ENCODE measurements at places on chromosomes 1 and 21.

- DNase-seq: peak; percentile 67
These were observed 4.0 kb downstream of the JUN start for GRCh38 chr1:58779801-58780382.

DNA sequence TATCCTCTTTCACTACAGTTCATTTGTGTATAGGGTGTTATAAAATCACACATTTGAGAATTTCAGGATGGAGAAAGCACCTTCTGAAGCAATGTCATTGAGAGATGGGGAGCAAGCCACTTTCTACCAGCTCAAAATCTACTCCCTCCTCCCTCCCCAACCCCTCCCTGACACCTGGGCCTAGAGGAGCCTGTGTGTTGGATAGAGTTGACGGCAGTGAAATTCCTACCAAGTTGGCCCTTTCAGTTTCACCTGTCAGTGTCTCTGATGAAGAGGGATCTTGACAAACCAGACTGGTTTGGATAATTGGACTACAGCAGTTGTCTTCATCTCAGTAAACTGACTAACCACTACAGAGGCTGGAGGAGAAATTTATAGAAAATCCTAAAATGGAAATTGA, 125.0 kb upstream of the HOOK1 start:
- no peak for DNase-seq

GRCh38 chr1:47727051-47727696, 270.0 kb downstream of the TRABD2B start:
- DNase-seq: no peak

GRCh38 chr1:160685266-160685665, 26.4 kb downstream of the CD48 start:
- DNase-seq: no peak

DNA sequence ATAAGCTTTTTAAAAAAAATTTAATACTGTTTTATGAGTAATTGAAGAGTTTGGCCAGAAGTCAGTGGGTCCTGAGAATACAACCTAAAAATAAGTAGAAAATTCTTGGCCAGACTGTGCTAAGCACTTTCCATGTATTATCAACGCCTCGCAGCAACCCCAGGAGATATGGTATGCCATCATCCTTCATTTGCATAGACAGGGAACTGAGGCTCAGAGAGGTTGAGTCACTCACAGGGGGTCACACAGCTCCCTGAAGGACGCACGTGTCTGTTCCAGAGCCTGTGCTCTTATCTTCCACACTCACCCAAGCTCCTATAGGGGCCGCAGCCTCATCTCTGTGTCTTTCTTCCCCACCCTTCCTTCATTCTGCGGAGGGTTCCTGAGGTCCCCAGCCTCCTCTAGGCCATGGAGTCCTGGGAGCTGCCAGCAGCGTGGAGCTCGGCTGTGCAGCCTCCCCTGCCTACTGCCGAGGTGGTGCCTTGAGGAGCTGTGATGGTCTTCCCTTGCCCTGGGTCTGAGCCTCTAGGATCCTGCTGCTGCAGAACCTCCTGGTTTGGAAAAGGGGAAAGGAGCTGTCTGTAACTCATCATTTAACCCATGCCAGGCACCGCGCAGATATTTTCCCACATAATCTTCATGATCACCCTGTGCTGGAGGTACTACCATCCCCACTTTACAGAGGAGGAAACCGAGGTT, 30.3 kb upstream of the ECE1 start:
- no peak for DNase-seq

GRCh38 chr1:36639461-36639860, 156.7 kb upstream of the CSF3R start:
- DNase-seq: no peak

DNA sequence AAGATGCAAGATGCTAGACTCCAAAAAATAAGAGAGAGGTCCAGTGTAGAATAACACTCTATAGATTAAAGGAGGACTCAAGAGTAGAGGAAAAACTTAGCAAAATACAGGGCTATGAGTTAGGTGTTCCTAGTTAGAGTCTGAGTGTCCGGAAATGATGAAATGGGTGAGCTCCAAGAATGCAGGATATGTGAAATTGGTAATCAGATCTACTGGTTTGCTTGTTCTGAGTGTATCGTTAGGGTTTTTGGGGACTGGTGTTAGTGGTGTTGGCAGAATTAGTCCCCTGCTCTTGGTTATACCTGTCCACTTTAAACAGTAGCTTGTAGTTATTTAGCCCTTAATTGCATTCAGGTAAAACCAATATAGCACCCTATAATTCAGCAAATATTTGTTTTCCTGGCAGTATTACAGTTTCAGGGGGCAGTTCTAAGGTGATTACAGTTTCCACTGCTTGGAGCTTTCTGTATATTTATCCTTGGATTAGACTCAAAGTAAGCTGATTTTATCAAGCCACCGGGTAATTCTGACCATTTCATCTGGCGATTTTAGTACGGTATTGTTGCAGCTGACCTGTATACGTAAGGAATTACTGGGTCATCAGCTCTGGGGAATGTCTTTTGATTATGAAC, 332.7 kb downstream of the CHRM3 start:
- DNase-seq: no peak

DNA sequence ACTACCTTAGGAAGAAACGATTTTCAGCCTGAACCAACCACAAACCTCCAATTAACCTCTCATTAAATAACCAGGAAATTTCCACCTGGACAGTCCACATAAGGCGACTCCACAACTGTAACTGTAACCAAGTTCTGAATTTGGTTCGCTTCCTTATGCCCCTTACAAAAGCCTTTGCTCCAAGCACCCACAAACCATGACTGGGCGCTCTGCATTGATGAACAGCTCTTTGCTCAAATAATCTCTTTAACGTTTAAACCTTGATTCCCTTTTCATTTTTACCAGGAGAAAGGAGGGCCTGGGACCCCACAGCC, 38.2 kb upstream of the ZNF124 start:
- no peak for DNase-seq

- no peak for DNase-seq
These were observed 20.3 kb downstream of the RNASEL start for GRCh38 chr1:182568647-182569284.

- DNase-seq: no peak
These were observed 1681.0 kb downstream of the NCAM2 start for GRCh38 chr21:22679207-22679606.

- DNase-seq: no peak
These were observed 9.1 kb upstream of the COA7 start for GRCh38 chr1:52706941-52707926.

GRCh38 chr1:181743878-181744312, 260.6 kb downstream of the CACNA1E start:
- DNase-seq: no peak

DNA sequence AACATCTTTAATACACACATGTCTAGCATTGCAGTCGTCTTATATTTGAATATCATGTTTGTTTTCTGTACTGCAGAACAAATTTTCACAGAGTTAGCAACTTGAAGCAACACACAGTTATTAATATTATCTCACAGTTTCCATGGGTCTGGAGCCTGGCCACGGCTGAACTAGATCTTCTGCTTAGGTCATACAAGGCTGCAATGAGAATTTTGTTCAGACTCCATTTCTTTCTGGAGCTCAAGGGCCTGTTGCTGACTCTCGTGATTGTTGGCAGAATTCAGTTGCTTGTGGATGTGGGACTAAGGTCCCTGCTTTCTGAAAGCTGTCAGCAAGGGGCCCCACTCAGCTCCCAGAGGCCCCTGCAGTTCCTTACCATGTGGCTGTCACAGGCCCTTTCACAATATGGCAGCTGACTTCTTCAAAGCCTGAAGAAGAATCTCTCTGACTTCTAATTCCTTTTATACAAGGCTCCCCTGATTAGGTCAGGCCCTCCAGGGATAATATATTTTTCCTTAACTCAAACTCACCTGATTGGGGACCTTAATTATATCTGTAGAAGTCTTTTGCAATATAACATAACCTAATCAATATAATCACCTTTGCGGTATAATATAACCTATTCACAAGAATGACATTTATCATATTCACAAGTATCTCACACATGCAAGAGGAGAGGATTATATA, 296.3 kb downstream of the NFIA start:
- no peak for DNase-seq

DNA sequence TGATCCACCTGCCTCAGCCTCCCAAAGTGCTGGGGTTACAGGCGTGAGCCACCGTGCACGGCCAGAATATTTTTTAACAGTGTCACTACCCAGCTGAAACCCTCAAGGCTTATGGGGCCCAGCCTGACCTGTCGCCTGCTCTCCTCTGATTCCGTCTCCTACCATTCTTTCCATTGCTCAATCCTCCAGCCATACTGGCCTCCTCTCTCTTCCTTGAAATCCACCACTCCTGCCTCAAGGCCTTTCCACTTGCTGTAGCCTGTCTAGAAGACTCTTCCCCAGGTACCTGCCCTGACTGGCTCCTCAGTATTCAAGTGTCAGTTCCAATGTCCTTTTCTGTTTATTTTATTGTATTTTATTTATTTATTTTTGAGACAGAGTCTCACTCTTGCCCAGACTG, 53.9 kb downstream of the YARS1 start:
- DNase-seq: no peak

- peak; percentile 63 for DNase-seq
These were observed 121.8 kb upstream of the SLC44A3 start for GRCh38 chr1:94698356-94698755.

- DNase-seq: no peak
These were observed 50.9 kb downstream of the SH3BGR start for GRCh38 chr21:39502631-39503030.

GRCh38 chr1:64046243-64046642, 157.2 kb upstream of the UBE2U start:
- DNase-seq: no peak

DNA sequence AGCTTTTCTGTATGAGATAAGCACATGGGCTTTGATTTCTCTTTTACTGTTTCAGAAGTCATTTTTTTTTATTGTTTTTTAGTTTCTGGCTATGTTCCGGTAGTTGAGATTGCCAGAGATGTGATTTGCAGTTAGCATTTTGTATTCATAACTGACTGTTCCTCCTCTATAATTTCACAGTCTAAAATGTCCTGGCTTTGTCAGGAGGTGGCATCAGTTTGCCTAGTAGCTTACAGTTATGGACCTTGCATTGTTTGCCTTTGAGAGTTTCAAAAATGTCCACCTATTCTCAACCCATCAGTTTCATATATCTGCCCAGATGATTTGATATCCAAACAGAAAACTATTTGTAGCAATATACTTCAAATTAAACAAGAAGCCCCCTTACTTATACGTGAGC, 39.5 kb upstream of the ST6GALNAC3 start:
- no peak for DNase-seq

- no peak for DNase-seq
These were observed 90.4 kb upstream of the DPH5 start for GRCh38 chr1:101116006-101116405.

GRCh38 chr1:54488065-54488750, 59.8 kb upstream of the ACOT11 start:
- peak; percentile 95 for DNase-seq

DNA sequence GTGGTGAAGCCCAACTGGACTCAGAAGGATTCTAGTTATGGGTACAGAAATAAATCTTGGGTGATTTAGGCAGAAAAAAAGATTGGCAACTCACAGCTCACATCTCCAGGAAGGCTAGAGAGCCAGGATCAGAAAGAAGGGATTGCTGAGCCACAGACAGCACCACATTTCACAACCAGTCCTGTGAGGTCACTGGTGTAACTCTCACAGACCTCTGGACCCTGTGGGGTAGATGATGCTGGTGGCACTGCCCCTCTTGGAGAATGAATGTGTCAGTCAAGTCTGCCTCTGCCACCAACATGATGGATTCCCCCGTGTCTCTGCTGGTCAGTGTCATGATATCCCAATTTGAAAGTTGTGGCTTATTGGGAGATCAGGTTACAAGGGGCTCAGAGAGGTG, 70.9 kb upstream of the HMCN1 start:
- DNase-seq: peak; percentile 9

- DNase-seq: peak; percentile 28
These were observed 60.0 kb downstream of the INTS7 start for GRCh38 chr1:211975152-211975941.

DNA sequence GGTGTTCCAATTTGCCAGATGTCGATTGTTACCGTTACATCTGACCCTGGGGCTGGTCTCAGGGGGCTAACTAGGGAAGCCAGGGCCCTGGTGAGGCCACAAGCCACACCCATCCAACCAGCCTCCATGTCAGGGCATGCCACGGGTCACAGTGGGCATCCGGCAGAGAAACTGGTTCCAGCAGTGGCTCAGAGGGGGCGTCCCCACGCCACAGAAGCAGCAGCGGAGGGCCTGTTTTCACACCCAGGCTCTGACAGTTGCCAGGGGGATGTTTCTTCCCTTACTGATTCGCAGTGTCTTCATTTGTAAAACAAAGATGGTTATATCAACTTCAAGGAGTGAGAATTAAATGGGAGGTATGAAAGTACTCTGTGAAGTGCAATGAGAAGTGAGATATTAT, 75.0 kb upstream of the COX20 start:
- no peak for DNase-seq

- peak; percentile 27 for DNase-seq
These were observed 21.7 kb upstream of the CTSK start for GRCh38 chr1:150829751-150830150.

GRCh38 chr1:196689001-196689400, 37.2 kb downstream of the CFH start:
- DNase-seq: no peak

- no peak for DNase-seq
These were observed 196.6 kb downstream of the NFIA start for GRCh38 chr1:61278966-61279365.

DNA sequence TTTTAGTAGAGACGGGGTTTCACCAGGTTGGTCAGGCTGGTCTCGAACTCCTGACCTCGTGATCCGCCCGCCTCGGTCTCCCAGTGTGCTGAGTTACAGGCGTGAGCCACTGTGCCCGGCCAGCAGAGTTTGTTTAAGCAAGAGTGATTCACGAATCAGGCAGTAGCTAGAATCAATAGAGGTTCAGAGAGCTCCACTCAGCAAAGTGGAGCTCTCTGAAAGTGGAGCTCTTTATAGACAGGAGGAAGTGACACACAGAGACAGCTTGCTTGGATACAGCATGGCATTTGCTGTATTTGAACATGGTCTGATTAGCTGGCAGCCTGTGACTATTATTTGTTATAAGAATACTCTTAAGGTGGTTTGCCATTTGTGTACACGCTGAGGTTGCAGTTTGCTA, 27.1 kb upstream of the CD34 start:
- peak; percentile 78 for DNase-seq

DNA sequence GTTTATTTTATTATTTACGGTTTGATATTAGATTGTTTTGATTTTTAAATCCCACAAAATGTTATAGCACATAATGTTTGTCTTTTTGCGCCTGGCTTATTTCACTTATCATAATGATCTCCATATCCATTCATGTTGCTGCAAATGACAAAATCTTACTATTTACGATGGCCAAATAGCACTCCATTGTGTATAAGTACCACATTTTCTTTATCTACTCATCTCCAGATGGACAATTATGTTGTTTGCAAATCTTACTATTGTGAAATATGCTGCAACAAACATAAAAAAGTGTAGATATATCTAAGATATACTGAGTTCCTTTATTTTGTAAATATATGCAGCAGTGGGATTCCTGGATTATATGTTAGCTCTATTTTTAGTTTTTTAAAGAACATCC, 1568.3 kb downstream of the AMY1C start:
- DNase-seq: no peak

GRCh38 chr21:44972301-44972814, 32.5 kb downstream of the SLX9 start:
- no peak for DNase-seq

GRCh38 chr1:165698761-165699052, 345 bp upstream of the ALDH9A1 start:
- DNase-seq: no peak

- DNase-seq: no peak
These were observed 107.0 kb downstream of the PDE9A start for GRCh38 chr21:42760361-42760950.

- peak; percentile 41 for DNase-seq
These were observed 2.1 kb downstream of the SDE2 start for GRCh38 chr1:225996946-225997545.
